SIG-M5 (cell line): ENCODE measurements at places on chromosomes 13 and 19.

DNA sequence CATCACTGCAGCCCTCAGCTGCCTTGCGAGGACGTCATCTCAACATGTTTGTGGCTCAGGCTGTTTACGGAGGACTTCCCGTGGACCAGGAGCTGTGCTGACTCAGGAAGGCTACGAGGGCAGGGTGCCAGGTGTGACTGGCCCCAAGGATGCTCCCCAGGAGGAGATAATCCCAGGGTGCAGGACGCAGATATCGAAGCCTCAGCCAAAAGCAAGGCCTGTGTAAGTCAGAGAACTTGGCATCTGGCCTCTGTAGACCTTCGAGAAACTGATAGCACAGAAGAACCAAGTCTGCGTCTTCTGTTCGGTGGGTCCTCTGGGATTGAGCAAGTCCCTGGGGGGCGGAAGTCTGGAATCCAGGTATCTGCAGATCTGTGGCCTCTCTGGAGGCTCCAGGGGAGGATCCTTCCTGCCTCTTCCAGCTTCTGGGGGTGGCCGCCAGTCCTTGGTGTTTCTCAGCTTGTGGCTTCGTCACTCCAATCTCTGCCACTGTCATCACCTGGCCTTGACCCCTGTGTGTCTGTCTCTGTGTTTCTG lies 2.6 kb upstream of the DOHH start:
- no peak for DNase-seq

GRCh38 chr13:28325022-28325421 lies 169.9 kb downstream of the FLT1 start:
- DNase-seq, result no peak

- no peak for DNase-seq
These were observed 7.0 kb upstream of the F10 start for GRCh38 chr13:113115363-113116205.

- DNase-seq, result no peak
These were observed 151.1 kb downstream of the KLF12 start for GRCh38 chr13:73983109-73983508.

- no peak for DNase-seq
These were observed 20.9 kb upstream of the GAS6 start for GRCh38 chr13:113884821-113885220.

- no peak for DNase-seq
These were observed 4.9 kb downstream of the CALM3 start for GRCh38 chr19:46606019-46606418.

DNA sequence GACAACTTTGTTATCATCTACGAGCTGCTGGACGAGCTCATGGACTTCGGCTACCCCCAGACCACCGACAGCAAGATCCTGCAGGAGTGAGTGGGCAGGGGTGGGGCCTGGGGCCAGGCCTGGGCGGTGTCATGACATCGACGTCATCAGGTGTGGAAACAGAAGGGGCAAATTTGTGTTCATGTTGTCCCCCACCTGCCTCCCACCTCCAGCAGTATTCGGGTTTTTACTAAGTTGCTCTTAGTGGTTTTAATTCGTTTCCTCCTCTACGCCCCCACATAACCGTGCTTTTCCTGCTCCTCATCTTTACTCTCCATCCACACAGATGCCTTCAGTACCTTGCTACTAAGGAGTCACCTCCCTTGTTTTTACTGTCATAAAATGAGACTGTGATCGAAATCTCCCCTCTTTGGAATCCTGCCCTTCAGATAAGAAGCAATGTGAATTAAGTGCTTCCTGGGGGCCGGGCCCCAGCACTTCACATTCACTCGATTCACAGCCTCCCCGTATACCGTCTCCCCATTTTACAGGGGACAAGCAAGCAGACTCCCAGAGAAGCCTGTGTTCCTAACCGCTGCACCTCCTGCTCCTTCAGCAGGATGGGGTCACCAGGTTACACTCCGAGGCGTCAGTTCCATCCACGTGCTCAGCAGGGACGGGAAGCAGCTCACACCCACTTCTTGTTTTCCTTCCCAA lies 10.5 kb downstream of the AP1M1 start:
- DNase-seq, result no peak

GRCh38 chr13:24625870-24626849 lies 54.0 kb upstream of the ATP12A start:
- DNase-seq, result no peak

GRCh38 chr19:54455786-54456422 lies 6.9 kb downstream of the LENG8 start:
- DNase-seq, result no peak

- no peak for DNase-seq
These were observed 873.7 kb downstream of the SLITRK5 start for GRCh38 chr13:88544836-88545235.

- no peak for DNase-seq
These were observed 5.1 kb downstream of the TMEM86B start for GRCh38 chr19:55223291-55224037.

DNA sequence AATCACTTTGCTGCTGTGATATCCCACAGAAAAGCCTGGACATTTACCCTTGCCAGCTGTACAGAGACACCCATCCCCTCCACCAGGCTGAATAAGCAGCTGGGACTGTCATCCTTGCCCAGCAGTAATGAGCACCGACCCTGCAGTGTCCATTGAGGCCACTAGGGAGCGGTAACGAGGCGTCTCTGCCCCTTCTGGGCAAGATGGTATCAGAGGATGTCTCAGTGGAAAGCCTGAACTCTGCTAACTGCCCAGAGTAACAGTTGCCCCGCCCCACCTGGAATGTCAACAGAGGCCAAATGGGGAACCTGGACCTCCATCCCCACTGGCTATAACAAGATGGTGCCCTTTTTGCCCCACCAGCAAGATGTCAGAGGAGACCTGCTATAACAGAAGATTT lies 22.8 kb upstream of the CEACAM20 start:
- DNase-seq, result no peak

GRCh38 chr19:30539981-30540380 lies 167.8 kb downstream of the ZNF536 start:
- no peak for DNase-seq

DNA sequence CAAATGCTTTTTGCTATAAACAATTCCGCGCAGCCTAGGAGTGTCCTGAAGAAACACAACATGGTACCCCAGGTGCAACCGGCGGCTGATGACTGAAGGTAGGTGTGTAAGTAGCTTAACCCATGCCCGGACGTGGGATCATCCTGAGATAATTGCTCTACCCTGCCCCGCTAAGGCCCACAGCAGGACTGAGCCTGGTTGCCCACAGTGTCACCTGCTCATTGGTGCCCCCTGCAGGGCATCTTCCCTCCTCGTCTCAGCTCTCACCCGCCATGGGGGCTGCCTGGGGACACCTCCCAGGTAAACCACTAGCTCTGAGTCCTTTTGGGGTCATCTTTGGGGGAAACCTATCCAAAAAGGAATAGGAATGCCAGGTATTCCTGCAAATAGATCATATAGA lies 22.3 kb downstream of the TMEM161A start:
- no peak for DNase-seq

DNA sequence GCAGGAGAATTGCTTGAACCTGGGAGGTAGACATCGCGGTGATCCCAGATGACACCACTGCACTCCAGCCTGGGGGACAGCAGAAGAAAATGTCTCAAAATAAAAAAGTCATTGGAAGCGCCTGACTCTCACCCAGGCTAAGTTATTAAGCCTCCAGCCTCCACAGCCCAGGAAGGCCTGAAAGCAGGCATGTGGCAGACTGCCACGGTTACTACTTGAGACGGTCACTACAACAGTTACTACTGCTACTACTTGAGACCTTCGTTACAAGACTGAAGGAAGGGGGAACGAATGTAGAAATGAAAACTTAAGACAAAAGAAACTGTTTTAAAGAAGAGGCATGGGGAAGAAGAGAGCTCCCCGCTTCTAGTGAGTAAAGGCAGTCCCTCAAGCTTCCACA lies 9.6 kb downstream of the PRR22 start:
- no peak for DNase-seq

DNA sequence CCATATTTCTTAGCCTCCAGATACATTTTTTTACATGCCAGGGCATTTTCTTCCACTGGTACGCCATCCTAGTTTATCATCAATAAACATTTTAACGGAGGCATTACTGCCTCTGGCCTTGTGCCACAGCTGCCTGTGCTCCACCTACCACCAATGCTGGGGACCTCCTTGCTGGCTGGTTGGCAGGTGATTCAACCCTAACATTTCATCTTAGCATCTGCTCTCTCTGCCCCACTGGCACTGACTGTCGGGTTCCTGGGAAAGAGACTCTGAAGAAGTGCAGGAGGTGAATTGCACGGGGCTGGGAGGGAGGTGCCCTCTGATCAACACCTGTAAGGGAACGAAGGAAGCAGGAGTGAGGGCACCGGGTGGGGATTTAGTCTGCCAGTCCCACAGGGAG lies 51.4 kb upstream of the KCTD15 start:
- no peak for DNase-seq

- no peak for DNase-seq
These were observed 10.4 kb downstream of the ATP4B start for GRCh38 chr13:113647351-113648215.
